ENCODE measurements at places on chromosomes 16 and 17.

DNA sequence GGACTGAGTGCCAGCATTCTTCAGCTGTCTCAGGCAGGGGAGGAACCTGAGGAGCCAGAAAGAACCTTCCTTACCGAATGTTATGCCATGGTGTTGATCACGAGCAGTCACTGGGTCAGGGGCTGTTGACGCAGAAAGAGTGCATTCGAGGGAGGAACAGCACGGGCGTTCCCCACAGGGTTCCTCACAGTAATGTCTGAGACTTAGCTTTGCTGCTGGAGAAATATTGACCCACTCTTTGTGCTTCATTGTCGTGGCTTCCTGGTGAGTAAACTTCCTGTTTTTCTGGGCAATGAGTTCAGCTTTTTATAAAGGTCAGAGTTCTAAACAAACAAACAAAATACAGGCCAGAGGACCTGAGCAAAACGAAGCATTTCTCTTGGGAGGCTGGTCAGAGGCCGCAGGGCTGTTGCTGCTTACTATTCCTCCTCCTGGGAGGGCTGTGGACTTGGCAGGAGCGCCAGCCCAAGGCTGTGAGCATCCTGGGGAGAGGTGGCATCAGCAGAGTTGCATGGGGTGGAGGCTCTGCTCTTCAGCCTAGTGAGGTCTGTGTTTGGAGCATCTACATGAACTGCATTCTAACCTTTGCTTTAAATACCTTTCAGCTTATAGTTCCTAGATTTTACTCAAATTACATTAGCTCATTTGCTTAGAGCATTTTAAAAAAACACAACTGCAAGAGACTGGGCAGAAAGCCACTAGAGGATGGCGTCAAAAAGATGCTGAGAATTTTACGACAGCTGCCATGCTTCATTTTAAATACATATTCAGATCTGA lies 143.1 kb upstream of the CACNG5 start:
- DNase-seq = peak; percentile 30

DNA sequence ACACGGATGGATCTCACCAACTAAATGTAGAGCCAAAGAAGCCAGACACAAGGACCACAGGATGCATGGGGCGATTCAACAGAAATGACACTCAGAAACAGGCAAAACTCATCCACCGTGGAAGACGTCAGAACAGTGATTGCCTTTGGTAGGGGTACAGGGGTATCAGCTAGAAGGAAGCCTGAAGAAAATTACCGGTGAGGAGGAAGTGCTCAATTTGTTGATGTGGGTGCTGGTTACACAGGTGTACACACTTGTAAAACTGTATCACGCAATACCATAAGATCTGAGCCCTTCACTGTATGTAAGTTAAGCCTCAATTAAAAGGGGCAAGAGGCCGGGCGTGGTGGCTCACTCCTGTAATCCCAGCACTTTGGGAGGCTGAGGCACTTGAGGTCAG lies 226.1 kb downstream of the C16orf78 start:
- DNase-seq = no peak

DNA sequence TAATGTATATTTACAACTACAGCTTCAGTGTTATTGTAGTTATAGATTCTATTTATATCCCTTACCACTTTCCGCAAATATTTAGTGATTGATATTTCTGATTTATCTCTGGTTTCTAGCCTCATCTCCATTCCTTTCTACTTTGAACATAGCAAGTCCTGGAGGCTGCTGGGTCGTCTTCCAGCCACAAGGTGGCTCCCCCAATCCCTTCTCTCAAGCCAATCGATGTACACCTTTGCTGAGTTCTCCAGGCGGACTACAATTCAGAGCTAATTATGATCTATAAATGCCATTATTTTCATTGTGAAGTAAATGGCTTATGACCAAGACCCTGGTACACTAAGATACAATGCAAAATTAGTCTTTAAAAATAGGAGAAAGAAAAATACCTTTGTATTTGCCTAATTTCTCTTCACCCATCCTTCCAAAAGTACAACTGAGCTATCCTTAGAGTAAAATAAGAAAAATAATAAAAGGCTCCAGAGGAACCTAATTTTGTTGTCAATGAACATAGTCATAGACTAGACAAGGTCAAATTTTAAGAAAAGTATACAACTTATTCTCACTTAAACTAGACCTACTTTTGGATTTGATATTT lies 122.1 kb downstream of the SKAP1 start:
- DNase-seq = peak; percentile 43

GRCh38 chr16:72805486-72805885 lies 242.4 kb downstream of the ZFHX3 start:
- no peak for DNase-seq

DNA sequence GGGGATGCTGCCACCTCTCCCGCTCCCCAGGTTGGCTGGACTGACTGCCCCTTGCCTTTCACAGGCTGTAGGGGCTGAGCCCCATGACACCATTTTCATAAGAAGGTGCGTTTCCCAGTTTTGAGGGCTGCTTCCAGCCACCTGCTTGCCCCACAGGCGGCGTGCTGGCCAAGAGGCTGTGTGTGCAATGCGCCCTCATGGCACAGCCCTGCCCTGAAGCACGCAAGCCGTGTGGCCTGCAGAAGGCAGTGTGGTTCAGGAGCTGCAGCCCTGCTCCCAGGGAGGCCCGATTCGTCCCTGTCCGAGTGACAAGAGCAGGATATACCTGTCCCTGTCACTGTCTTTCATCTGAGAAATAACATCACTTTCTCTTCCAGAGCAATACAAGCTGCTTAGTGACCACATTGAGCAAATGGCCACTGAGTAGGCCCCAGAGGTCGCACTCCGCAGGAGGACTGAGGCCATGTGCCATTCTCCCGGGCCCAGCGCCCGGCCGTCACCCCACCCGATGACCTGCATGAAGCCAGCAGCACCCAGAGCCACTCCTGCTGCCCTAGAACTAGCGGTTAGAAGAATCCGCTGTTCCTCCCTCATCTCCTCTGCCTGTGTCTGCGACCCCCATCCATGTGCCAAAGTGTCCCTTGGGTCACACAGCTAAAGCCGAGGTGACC lies 24.2 kb downstream of the CIBAR2 start:
- no peak for DNase-seq

- DNase-seq = no peak
Measured at GRCh38 chr16:642189-643049, 791 bp downstream of the MCRIP2 start.

DNA sequence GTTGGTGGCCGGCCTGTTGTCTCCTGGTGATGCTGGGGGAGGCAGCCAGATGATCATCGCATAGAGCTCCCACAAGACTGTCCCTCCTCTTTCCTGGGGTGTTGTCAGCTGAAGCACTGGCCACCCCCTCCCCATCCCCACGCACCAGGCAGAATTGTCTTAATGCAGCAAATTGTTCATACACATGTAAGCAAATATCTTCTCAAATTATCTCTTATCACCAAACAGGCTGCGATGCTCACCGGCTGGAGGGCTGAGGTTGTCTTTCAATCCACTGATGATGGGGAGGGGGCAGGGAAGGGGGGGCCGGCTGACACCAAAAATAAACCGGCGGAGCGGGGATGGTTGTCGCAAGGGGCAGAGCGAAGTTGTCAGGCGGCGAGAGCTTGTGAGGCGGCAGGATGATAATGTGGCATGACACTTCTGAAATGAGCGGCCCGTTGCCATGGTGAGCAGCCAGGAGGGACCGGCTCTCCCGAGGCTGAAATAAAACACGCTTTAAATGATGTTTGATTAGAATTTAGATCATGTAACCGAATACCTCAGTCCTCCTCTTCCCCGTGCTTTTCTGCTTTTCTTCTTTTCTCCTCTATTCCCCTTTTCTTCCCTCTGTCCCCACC lies 59.8 kb downstream of the MRM1 start:
- DNase-seq = no peak

DNA sequence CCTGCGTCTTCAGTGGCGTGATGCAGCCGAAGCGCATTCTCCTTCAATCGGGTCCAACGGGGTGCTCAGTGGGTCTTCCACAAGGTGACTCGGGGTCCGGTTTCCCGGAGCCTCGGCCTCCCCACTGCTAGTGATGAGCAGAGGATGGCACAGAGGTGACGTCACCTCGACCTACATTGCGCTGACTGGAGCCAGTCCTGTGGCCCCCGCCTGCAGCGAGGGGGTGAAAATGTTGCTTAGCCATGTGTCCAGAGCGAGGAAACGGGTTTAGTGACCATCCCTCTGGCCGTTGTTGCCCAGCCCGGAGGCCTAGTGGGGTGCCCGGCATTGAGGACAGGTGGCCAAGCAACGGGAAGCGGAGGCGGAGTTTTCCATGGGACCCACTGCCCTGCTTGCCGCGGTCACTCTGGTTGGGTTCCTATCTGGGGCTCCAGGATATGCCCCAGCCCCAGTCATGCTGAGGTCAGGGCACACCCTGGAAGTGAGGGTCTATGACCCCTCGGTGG lies 190.6 kb upstream of the CIBAR2 start:
- DNase-seq = no peak

DNA sequence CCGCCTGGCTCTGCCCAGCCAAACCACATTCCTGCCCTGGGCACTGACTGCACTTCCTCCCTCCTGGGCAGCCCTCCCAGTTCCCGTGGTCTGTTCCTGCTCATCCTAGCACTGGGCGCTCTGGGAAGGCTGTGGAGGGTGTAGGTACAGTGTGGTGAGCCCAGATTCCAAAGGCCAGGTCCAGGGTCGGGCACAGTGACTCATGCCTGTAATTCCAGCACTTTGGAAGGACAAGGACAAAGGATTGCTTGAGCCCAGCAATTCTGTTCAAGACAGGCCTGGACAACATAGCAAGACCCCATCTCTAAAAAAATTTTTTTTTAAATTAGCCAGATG lies 30.6 kb downstream of the C16orf74 start:
- no peak for DNase-seq
